ENCODE measurements at places on chromosomes 7 and 10.
A peak's percentile ranks its signal among the peaks of the same experiment; 100 is the strongest.

GRCh38 chr10:128741680-128742079 lies 615.5 kb upstream of the MKI67 start:
- DNase-seq, result no peak

- DNase-seq, result no peak
Measured at GRCh38 chr7:101162551-101163278, 2.7 kb downstream of the VGF start.

GRCh38 chr7:14457568-14458453 lies 444.7 kb downstream of the DGKB start:
- peak; percentile 41 for DNase-seq

GRCh38 chr10:89921403-89921802 lies 220.0 kb downstream of the KIF20B start:
- no peak for DNase-seq

GRCh38 chr7:123665896-123666295 lies 10.2 kb downstream of the LMOD2 start:
- DNase-seq, result no peak

GRCh38 chr10:11742009-11742778 lies at the start of gene ECHDC3:
ECHDC3 (plus strand) TSS chr10:11742382; CDS start chr10:11742577, 195 bp downstream.
- DNase-seq, result peak; percentile 39

DNA sequence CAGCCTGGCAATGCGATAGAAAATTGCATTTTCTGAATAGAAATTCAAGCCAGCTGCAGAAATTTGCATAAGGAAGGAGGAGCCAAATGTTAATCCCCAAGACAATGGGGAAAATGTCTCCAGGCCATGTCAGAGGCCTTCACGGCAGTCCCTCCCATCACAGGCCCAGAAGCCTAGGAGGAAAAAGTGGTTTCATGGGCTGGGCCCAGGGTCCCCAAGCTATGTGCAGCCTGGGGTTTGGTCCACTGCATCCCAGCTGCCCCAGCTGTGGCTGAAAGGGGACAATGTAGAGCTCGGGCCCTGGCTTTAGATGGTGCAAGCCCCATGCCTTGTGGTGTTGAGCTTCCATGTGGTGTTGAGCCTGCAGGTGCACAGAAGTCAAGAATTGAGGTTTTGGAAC lies 10.0 kb upstream of the GARIN1A start:
- DNase-seq, result no peak
